ENCODE measurements at places on chromosomes 5 and 9.

DNA sequence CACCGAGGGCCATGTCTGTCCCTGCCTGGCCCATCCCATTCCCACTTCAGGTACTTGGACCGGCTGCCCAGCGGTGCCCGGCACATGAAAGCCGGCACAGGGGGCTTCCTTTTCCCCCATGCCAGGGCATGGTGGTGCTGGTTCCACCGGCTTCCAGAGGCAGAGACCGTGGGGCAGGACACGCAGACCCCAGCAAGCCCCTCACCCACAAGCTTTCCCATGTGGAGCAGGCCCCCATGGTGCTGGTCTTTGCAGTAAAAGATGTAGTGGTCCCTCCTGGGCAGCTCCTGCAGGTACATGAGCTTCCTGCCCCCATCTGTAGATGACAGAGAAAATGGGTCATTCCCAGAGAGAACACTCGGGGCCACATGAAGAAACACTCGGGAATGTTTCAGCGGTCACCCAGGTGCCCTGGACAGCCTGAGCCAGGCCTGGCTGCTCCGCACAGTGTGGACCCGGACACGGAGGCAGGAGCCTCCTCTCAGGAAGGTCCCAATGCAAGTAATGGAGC lies 2.0 kb downstream of the OBP2B start:
- no peak for DNase-seq

DNA sequence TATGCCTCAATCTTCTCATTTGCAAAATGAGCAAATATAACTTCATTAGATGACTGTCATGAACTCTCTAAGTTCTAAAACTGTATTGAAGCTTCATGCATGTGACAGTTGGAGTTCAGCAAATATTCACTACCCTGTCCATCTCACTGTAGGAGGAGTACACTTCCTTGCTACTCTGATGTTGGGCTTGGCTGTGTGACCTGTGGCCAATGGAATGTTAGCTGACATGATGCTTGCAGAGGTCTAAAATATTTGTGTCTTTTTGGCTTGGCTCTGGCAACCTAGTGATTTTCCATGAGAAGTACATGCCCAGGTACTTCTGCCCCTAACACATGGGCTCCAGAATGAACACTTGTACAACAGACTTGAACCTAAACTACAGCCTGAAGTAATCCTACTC lies 203.1 kb upstream of the ANKH start:
- DNase-seq: no peak

DNA sequence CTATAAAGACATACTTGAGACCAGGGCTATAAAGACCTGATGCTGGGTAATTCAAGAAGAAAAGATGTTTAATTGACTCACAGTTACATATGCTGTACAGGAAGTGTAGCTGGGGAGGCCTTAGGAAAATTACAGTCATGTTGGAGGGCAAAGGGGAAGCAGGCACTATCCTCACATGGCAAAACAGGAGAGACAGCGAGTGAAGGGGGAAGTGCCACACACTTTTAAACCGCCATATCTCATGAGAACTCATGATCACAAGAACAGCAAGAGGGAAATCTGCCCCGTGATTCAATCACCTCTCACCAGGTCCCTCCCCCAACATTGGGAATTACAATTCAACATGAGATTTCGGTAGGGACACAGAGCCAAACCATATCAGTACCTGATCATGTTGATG lies 89.9 kb upstream of the ADAMTSL1 start:
- DNase-seq: no peak

- no peak for DNase-seq
Observed at GRCh38 chr9:8074713-8075286, 275.2 kb upstream of the DMAC1 start.

GRCh38 chr9:134127616-134128015 lies 8.3 kb upstream of the WDR5 start:
- no peak for DNase-seq

DNA sequence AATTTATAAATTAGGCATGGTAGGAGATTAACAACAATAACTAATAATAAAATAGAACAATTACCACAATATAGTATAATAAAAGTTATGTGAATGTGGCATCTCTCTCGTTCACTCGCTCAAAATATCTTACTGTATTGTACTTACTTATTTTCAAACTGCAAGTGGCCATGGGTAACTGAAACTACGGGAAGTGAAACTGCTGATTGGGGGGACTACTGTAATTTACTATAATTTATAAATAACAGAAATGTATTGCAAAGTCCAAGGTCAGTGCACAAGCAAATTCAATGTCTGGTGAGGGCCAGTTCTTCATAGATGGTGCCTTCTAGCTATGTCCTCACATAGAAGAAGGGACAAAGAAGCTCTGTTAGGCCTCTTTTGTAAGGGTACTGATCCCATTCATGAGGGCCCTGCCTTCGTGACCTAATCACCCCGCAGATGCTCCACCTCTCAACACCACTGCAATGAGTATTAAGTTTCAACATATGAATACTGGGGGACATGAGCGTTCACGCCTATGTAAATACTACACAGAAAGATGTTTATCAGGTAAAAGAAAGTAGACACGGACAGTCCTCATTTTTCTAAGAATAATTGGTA lies 39.0 kb downstream of the KCNIP1 start:
- DNase-seq: no peak

Data from activated CD8-positive, alpha-beta memory T cell treated with anti-CD3 and anti-CD28 coated beads for 1 hour (primary cell).